ENCODE measurements at places on chromosomes 3 and 15.

- DNase-seq, result no peak
Measured at GRCh38 chr15:49953421-49953820, 165.6 kb downstream of the ATP8B4 start.

DNA sequence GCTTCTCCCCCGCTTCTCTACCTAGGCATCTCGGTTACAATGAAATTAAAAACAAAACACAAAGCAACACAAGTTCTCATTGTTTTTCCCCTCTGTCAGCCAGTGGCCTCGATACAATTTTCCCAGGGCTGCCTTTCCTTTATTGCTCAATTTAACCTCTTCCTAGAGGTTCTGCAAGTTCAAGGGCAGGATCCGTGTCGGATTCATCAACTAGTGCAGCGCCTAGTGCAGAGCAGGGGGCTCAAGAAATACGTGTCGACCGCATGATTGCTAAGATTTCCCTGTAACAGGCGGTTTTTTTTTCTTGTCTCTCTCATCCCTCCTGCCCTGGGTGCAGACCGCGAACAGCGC is 1.4 kb upstream of the BHLHE40 start:
- DNase-seq, result no peak

GRCh38 chr15:59595434-59595915 is 16.1 kb upstream of the GCNT3 start:
- no peak for DNase-seq

GRCh38 chr3:192953926-192954325 is 36.3 kb upstream of the MB21D2 start:
- no peak for DNase-seq

- no peak for DNase-seq
Measured at GRCh38 chr15:40881351-40881750, 7.3 kb upstream of the RHOV start.

GRCh38 chr15:52912172-52912571 is 122.0 kb upstream of the ONECUT1 start:
- no peak for DNase-seq

GRCh38 chr3:135757421-135757820 is 208.1 kb upstream of the PPP2R3A start:
- no peak for DNase-seq

DNA sequence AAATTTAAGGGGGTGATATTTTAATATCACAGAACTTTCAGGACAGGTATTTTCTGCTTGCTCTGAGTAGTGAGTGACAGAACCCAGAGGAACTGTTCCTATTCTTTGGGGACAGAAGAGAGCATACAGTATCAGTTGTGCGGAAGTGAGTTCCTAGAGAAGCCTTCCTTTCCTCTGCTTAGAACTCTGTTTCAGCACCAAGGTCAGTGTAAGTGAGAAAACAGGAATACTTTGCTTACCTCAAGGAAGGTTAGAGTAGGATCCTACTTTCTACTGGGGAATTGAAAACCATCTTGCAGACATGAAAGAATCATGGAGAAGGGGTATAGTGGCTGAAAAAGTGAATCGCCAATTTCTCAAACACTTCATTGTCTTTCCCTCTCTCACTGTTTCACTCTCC is 542.4 kb downstream of the SQOR start:
- no peak for DNase-seq

Data from activated naive CD4-positive, alpha-beta T cell (primary cell).